Activated gamma-delta T cell treated with Interleukin-2 at 50 U/mL for 16 hours (primary cell): ENCODE measurements at places on chromosomes 12 and 14.

DNA sequence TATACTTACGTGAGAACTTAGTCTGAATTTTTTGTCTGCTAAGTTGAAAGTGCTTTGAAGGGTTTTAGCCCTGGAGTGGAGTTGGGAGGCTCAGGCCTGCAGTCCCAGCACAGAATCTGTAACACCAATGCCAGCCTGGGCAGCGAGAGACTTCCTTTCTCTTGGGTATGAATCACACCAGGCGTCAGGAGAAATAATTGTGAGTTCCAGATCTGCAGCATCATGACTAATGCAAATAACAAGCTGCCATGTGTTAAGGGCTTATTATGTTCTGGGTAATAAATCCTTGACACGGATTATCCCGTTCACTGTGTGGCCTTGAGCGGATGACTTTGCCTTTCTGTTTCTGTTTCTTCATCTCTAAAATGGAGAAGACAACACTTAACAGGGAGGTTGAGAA is 70.6 kb downstream of the B4GALNT3 start:
- DNase-seq, result no peak

- no peak for DNase-seq
Observed at GRCh38 chr14:32407130-32407529, 78.0 kb downstream of the AKAP6 start.

DNA sequence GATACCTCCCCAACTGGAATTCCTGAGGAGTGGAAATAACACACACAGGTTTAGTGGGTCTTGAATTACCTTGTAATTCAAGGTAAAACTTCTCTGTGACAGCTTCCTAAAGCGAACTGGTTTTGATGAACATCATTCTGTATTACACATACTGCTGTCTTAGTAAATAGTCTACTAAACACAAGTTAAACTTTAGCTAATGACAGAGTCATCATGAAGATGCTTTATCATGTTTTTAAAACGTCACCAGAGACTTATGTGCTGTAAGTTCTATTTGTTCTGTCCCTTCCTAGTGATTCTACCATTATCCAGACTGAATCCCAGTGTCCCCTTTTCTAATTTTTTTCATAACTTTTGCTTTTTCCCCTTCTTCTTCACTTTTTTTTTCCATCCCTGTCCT is 11.6 kb upstream of the GXYLT1 start:
- DNase-seq, result no peak

DNA sequence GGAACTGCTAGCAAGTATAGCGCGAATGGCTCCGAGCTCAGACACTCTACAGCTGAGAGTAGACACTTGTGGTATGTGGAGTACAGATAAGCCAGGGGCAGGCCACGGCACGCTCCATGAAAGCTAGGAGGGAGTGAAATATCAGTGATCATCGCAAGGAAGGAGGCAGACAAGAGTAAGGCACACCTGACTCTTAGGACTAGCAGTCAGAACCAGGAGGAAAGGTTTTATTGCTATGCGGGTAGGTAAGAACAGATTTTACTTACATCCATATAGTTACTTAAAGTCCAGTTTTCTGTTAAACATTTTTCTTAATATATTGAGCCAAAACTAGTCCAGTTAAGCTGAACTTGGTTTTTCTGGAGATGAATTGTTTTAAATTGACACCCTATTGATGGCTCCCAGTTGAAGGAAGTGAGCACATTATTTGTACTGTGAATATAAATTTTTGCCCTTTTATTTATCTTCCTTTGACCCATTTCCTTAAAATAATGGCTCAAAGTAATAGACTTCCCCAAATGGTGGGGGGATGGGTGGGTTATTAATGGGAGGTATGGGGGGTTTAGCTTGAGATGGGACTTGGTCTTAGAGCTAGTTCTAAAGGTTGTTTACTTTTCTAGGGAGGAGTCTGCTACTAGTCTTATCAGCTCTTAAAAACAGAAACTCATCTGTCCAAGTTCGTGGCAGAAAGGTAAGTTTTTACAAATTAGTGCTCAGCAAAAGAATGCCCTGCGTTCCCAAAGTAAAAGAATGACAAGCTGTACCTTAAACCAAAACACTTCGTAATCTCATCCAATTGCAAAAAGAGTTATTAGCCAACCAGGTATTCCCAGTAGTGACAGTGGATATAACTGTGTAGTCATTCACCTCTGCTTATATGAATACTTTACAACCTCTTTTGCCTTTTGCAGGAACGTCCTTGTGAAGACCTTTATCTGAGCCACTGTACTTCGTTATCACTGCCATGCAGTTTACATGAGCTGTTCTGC is 5.8 kb downstream of the HNRNPA1 start:
- DNase-seq, result no peak

- no peak for DNase-seq
Observed at GRCh38 chr14:105141486-105142281, 26.9 kb downstream of the JAG2 start.

- no peak for DNase-seq
Observed at GRCh38 chr14:85296456-85297210, 233.3 kb upstream of the FLRT2 start.

DNA sequence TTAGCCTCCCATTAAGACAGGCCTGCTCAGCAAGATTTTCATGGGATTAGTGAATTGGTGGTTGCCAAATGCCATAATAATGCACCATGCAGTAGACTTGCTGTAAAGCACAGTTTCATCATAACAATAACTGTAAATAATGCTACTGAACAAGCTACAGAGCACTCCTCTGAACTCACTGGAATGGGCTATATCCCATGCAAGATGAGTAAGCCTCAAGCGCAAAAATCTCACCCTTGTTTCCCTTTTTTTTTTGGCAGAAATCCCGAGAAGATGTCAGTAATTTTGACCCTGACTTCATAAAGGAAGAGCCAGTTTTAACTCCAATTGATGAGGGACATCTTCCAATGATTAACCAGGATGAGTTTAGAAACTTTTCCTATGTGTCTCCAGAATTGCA is 145.9 kb upstream of the HIF1A start:
- DNase-seq, result no peak

GRCh38 chr12:46442239-46442638 is 69.7 kb upstream of the SLC38A2 start:
- no peak for DNase-seq

DNA sequence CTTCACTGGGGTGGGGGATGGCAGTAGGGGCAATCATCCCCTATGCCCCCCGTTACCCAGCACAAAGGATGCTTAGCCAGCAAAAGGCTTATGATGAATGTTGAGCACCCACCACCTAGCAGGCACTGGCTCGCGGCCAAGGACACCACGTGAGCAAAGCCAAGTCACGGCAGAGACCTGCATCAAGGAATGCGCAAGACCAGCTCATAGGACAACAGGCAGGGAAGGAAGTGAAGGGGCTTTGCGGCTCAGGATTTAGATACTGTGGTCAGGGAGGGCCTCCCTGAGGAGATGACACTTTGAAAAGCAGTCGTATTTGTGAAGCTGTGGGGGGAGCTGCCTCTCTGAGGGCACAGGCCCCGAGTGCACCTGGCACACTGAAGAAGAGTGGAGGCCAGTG is 32.8 kb downstream of the SH2B3 start:
- peak; percentile 80 for DNase-seq

DNA sequence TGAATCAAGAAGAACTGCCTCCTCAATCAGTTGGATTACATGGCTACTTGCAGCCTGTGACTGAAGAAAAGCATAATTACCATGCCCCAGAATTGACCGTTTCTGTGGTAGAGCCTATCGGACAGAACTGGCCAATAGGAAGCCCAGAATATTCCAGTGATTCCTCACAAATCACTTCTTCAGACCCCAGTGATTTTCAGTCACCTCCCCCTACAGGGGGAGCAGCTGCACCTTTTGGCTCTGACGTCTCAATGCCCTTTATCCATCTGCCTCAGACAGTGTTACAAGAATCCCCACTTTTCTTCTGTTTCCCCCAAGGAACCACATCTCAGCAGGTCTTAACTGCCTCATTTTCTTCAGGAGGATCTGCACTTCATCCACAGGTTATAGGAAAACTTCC is 80.8 kb downstream of the RAD52 start:
- no peak for DNase-seq
